ENCODE measurements at places on chromosomes 12 and 14.

DNA sequence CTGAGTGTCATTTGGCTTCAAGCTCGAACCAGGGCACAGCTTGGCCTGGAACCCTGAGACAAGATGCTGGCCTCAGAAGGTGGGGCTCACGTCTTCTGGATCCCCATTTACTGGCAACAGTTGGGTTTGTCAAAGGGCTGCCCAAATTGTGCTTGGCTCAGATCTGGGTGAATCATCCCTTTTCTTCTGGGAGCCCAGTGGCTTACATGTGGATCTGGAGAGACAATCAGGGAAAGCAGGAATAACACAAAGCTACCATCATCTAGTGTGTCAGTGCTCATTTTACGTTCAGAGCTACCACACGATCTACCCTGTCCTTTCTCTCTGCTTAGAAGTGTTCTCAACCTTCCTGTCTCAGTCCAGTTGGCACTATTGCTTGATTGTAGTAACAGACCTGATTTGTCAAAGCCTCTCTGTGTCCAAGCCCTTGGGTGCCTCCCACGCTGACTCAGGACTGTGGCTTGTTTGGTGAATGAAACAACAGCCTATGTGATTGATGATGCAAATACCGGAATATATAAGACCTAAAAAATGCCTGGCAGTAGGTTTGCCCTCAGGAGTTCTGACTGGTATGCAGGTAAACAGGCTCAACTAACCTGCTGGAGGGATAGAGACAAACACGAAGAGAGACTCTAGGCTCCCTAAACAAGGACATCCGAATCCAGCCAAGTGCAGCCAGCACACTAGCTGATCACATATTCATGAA, 974.3 kb downstream of the VRK1 start:
- DNase-seq, result no peak

DNA sequence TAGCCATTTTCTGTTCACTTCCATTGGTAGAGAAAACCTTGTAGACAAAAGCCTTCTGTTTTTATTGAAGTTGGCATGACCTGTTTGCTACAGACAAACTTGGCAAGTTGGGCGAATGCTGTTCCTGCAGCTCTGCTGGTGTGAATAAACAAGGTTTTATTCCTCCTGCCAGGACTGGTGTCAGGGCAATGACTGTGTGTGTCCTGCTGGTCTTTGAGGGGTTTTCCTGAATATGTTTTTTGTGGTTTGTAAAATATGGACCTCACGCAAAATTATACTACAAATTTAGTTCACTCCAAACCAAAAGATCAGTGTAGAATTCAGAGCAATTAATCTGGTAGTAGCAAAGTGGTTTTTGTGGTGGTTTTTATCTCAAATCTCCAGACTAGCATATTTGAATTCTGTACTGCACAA, 140.8 kb downstream of the ERC1 start:
- DNase-seq, result no peak

- DNase-seq, result no peak
Measured at GRCh38 chr14:74242021-74242779, 3.0 kb downstream of the VSX2 start.

DNA sequence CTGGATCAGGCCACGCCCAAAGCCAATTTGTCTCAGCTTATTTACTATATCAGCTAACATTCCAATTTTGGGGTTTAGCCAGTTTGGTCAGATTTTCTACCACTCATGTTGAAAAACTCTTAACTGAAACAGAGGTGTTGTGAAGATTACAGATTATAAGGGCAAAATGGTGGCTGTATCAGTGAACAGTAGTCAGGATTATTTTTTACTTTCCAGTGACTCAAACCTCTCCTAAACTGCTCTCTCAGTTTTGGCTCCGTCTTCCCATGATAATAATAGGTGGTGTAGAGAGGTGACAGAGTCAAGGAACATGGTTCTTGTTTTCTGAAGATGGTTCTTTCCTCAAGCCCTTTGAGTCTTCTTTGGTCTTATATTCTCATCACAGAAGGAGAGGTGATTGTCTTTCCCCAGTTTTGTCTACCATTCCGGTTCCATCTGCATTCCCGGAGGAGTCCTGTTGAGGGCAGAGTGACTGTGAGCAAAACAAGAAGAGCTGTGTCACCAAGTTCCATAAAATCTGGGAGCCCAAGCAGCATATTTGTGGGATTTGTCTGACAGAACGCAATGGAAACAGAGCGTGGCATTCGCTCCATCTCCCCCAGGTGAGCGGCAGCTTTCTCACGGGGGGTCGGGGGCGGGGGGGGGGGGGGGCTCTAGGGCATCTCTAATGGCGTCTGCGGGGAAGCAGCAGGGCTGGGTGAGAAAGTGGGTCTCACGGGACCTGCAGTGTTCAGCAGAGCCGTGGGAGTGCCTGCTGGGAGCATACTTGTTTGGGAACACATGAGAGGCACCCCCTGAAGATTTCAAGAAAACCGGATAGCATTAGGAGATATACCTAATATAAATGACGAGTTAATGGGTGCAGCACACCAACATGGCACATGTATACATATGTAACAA, 59.1 kb downstream of the TBC1D30 start:
- no peak for DNase-seq

- no peak for DNase-seq
Measured at GRCh38 chr14:75917946-75918335, 63.9 kb downstream of the TGFB3 start.
